ENCODE measurements at places on chromosomes 3 and 15.
A peak's percentile ranks its signal among the peaks of the same experiment; 100 is the strongest.

GRCh38 chr3:184085389-184085852, 11.4 kb upstream of the HTR3E start:
- DNase-seq: no peak

DNA sequence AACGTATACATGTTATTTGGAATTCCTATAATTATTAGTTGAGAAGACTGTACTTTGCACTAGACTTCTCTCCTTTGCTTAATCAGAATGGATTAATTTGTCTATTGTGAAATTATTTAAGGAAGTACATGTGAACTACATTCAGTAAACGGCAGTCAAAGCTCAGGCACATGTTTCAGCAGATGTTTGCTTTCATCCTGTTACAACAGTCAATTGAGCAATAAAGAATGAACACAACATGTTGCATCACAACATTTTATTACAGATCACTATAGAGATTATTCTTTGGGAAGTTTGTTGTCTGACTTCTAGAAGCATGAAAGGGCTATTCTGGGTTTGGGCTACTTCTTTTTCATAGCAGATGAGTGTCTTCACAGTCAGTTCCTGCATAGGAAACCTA, 39.2 kb downstream of the RAB27A start:
- no peak for DNase-seq

- DNase-seq: no peak
Measured at GRCh38 chr3:101532783-101533602, 20.0 kb upstream of the SENP7 start.

DNA sequence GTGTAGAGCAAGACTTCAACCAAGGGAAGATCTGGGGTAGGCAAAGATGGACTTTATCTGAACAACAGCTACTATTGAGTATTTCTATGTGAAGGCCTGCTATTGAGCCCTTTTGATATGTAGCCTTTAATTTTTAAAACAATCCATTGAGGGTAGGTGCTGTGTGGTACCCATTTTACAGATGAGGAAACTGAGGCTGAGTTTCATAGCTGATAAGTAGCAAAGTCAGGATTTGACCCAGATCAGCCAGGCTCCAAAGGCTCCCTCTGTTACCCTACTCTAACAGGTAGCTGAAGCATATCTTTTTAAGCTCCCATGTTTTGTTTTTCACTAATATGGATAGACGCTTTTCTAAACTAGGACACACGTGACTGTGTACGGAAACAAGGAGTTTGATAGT, 2.4 kb upstream of the FGD5 start:
- no peak for DNase-seq

- no peak for DNase-seq
Measured at GRCh38 chr3:186587183-186587582, 16.7 kb downstream of the DNAJB11 start.

GRCh38 chr3:15215996-15216395, 9.9 kb downstream of the CAPN7 start:
- no peak for DNase-seq

- peak; percentile 69 for DNase-seq
Measured at GRCh38 chr3:13537909-13538296, 11.0 kb upstream of the FBLN2 start.

GRCh38 chr15:65816441-65816840, 24.3 kb upstream of the DENND4A start:
- DNase-seq: no peak

DNA sequence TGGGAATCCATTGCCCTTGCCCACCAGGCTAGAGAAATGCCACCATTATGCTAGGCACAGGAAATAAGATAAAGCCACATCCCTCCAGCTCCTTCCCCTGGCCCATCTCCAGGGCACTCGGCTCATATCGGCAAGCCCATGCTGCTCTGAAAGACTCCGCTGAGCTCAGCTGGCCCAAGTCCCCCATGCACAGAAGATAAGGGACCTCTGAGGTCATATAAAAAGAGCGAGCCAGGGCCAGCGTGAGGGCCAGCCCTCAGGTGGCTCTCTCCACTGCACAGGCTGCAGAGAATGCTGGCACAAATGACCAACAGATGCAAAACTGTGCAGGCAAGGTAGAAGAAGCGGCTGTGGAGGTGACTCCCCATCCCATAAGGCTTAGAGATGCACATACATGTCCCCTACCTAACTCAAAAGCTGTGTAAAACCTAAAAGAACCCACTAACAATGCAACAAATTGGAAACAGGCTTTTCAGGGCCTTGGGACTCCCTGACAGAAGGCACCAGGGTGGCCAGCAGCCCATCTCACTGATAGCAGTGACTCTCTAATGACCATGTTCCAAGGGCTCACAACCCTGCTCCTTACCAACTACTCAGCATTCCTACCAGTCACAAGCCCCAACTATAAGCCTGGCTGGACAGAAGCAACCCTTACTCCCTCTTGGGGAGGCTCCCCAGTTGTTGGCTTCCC, 3.0 kb downstream of the RAB6B start:
- DNase-seq: no peak

GRCh38 chr15:50884540-50884939, 23.9 kb upstream of the AP4E1 start:
- DNase-seq: no peak

DNA sequence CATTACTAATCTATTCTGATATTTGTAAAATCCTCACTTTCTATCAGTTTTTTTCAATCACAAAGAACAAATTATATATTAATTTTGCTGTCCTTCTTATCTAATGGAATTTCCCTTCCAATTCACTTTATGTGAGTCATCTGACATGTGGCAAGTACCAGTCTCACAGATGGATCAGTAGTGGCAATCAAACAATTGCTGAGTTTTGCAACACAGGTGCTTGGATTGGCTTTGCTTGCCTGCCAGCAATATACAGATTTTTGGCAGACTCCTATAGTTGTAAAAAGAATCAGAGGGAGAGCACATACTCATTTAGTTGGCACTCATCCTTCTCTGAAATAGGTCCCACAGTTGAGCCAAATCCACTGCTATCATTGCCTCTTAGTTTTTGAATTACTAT, 83.7 kb downstream of the BCHE start:
- no peak for DNase-seq

DNA sequence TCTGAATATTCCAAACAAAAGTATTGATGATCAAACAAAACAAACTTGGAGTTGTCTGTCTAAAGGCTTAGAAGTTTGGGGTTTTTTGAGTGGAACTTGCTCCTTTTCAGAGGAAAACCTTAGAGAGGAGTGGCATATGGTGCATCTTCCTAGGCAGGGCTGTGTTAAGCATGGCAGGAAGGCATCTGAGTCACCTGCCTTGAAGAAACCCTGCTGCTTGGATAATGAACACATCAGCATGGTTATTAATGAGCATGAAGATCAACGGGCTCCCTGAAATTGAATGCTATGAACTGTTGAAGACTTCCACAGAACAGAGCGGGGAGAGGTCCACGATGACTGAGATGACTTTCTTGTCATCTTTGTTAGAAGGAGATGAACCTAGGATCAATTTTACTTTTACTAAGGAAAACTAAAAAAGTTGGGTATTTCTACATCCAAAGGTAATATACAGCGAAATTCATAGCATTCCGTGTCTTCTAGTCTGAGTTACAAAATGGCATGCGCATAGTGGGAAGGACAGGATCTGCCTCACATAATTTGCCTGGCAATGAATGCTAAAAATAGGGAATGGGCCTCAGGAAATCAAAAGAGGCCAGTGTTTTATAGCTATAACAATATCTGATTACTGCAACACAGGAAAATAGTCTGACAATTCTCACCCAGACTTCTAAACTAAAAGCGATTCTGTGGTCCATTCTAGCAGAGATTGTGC, 11.6 kb upstream of the TMED3 start:
- DNase-seq: no peak

- DNase-seq: no peak
Measured at GRCh38 chr3:86828751-86829150, 162.2 kb downstream of the VGLL3 start.

DNA sequence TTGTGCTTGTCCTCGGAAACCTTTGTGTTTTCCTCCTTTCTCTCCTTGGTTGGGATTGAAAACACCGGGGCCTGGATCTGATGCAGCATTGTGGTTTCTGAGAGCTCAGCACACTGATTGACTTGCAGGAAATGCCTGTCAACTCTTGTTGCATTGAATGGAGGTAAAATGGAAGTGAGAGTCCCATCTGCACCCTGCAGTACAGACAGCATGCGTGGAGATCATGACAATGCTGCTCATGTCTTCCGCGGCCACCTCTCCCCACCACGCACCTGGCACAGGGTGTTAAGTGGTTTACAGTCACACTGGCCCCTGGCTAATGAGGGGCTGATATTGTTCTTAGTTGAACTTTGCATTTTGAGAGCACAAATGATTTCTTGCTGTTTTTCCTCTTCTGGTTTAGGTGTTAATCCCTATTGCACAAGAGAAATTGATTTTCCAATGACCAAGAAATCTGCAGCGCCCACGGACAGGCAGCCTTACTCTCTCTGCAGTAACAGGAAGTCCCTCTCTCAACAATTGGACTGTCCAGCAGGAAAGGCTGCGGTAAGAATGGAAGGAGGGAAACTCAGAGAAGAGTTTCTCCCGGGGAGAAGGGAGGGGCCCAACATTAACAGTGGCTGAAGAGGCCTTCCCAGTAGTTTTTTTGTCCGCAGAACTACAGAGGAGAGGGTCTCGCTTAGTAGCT, 58.5 kb downstream of the STARD5 start:
- DNase-seq: no peak

DNA sequence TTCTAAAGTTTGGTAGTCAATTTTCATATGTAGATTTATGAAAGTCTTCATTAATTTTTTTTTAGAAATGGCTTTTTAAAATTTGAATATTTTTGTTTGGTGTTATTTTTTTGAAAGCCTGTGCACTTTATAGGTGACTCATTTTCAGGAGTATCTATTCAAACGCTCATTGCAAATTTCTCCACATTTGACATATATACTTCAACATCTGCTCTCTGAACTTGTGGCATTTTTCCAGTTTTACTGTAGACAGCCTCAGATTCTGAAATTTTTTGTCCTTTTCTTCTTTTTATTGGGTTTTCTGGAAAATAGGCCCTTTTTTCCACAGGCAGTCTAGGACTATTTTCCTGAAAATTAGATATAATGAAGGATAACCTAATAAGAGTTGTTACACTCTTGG, 396.6 kb downstream of the RBMS3 start:
- DNase-seq: no peak

- DNase-seq: no peak
Measured at GRCh38 chr3:44098656-44099415, 142.8 kb upstream of the TOPAZ1 start.

- peak; percentile 33 for DNase-seq
Measured at GRCh38 chr15:81410318-81410753, 36.3 kb upstream of the TMC3 start.

- no peak for DNase-seq
Measured at GRCh38 chr3:101665357-101665756, 11.6 kb downstream of the ZBTB11 start.

GRCh38 chr3:127197300-127198189, 4.6 kb downstream of the PRR23E start:
- no peak for DNase-seq

DNA sequence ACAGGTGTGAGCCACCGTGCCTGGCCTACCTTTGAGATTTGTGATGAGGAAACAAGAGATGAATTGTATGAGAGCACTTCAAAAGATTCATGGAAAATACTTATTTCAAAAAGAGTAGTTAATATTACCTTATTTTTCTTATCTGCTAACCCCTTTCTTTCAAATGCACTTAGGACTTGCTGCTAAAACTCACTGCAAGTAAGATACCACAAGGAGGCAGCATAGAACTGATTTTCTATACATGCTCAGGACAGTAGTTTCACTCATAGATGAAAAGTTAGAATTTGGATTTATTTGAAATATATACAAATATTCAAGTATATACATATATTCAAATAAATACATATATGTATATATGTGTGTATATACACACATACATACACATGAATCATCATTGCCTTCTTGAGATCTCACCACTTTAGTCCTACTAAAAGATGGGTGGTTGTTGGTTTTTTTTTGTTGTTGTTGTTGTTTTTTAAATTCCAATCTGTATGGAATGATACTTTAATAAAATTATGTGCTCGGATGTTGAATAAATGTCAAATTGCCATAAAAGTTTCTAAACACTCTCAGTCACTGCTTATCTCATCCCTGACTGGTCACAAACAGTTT, 2.4 kb downstream of the CCNDBP1 start:
- DNase-seq: no peak
